NCI-H1092 (cell line): ENCODE measurements at places on chromosomes 3 and 15.

DNA sequence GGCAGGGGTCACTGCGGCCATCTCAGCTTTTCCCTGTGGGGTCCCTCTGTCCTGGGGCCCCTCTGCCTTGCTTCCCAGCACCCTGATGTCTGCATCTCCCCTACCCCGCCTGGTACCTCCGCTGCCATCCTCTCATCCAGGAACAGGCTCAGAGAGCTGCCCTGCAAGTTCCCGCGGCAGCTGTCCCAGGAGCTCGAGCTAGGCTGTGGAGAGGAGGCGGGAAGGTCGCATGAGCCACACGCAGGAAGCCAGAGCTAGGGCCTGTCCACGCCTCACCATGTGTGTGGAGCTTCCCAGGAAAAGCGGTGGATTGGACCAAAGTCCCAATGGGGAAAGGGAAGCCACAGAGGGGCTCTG lies 12.5 kb downstream of the PLA2G4B start:
- DNase-seq: no peak

DNA sequence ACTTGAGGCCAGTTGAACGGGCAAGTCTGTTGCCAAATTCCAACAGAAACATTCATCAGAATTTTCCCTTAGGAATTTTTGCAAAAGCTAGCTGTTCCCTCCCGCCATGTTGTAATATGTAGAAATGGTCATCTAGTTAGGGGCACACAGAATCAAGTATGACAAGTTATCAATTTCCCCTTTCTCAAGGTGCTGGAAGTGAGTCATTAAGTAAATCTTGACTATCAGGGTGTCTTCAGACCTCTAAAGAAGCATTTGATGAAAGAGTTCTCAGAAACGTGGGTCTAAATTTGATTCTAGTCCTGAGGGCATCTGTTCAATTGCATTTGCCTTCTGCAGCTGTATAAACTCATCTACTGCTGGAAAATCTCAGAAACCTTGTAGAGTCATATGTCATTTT lies 123.4 kb upstream of the FRMD4B start:
- no peak for DNase-seq

- DNase-seq: no peak
These were observed 24.2 kb upstream of the CA12 start for GRCh38 chr15:63405683-63406390.

GRCh38 chr3:117887901-117888300 lies 1146.7 kb downstream of the IGSF11 start:
- DNase-seq: no peak
